ELF-1 (cell line): ENCODE measurements at places on chromosomes 16 and 17.

GRCh38 chr17:49210158-49211029 is at the start of the genes ABI3 and GNGT2:
Gene ABI3 (plus strand): TSS chr17:49210707. CDS start chr17:49210725, 18 bp downstream.
Gene GNGT2 (minus strand): TSS chr17:49210574. CDS start chr17:49207422, 3,152 bp downstream.
- DNase-seq = no peak

GRCh38 chr16:54240271-54241129 is 46.1 kb downstream of the IRX3 start:
- no peak for DNase-seq

DNA sequence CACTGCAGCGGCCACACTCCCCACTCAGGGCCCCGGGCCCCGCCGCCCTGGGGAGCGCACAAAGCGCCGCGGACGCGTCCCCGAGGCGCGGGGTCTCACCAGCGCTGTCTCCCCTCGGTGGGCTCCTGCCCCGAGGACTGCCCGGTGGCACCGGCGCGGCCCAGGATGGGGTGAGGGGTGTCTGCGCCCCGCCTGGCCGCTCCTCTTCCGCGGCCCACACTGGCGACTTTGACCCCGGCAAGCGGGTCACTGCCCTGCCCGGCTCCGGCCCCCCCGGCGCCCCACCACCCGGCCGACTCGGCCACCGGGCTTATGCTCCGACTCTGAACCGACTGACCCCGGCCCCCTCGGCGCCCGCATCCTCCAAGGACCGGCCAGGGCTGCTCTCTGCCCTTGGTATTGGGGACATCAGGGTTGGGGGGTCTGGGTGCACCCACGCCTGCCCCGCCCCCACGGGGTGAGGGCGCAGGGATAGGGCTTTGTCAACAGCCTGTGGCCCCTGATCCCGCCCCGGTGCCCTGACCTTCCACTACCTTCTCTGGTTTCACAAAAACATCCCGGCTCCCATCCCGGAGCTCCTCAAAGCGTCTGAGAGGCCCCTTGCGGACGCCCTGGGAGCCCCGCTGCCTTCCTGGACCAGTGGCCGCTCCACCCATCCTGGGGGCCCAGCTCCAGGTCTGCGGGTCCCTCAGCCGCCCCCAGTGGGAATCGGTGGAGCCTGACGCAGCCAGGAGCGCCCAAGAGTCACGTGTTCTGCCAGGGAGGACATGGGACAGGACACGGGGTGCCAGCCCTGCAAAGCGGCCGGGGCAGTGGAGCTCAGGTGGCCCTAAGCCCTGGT is 829 bp downstream of the GCGR start:
- DNase-seq = no peak

DNA sequence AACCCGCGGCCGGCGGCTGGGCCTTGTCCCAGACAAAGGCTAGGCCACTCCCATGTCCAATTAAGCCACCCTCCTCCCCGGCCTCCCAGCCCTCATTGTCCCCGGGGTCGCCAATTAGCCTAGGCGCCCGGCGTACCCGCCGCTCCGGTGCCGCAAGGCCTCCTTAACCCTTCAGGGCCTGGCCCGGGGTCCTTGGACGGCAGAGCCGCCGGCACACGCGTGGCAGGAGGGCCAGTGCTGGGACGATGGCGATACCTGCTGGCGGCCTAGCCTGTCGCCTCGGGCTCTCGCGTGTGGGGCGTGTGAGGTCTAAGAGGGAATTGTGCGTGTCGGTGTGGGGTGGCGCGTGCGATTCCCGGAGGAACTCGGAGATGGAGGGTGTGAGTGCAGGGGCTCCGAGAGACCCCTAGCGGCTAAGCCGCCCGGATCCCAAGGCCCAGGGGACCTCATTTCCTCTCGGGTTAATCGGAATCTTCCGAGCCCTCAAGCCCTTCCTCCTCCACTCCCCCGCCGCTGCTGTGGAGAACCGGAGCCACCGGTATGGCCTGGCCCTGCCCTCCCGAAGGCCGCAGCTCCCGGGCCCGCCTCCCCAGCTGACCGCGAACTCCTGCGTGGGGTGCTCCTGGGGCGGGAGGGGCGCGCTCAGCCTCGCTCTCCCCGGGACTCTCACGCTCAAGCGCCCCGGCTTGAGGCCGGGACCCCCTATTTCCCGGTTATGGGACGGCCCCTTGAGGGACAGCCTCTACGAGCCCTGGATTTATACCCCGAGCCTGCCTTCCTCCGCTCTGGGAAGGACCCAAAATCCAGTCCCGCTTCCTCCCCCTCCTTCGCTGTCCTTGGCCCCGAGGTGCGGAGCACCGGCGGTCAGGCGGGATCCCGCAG is 11.9 kb downstream of the TBX2 start:
- DNase-seq = peak; percentile 81

DNA sequence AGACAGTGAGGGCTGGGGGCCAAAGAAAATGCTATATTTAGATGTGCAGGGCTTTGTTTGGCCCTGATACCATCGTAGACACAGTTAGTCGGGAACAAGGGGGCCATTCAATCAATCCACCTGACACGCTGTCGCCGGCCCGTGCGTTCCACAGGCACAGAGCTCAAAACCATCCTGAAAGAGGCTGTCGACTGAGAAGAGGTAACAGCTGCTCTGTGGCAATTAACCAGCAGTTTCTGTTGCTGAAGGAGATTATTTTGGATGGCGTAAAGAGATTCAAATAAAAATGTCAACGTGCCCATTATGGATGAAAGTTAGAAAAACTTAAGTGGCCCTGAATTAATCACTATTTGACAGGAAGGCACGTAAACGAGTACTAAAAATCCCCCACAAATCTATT is 276.2 kb upstream of the IRX5 start:
- DNase-seq = peak; percentile 36

- no peak for DNase-seq
These were observed 168.4 kb upstream of the TBX2 start for GRCh38 chr17:61230972-61231820.

DNA sequence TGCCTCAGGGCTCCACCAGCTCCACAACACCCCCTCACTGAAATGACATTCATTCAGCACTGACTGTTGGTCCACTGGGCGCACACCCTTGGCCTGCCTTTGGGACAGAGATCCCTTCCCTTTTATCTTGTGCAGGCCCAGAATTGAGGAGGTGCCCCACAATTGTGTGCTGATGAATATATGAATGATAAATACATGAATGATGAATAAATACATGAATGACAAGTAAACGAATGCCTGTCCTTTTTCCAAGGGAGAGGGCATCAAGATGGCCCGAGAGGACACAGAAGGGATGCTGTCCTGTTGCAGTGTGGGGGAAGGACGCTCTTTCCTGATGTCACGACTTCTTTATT is 5.7 kb downstream of the CCR7 start:
- no peak for DNase-seq

- DNase-seq = no peak
These were observed 269.1 kb downstream of the CDH13 start for GRCh38 chr16:82895843-82896242.

DNA sequence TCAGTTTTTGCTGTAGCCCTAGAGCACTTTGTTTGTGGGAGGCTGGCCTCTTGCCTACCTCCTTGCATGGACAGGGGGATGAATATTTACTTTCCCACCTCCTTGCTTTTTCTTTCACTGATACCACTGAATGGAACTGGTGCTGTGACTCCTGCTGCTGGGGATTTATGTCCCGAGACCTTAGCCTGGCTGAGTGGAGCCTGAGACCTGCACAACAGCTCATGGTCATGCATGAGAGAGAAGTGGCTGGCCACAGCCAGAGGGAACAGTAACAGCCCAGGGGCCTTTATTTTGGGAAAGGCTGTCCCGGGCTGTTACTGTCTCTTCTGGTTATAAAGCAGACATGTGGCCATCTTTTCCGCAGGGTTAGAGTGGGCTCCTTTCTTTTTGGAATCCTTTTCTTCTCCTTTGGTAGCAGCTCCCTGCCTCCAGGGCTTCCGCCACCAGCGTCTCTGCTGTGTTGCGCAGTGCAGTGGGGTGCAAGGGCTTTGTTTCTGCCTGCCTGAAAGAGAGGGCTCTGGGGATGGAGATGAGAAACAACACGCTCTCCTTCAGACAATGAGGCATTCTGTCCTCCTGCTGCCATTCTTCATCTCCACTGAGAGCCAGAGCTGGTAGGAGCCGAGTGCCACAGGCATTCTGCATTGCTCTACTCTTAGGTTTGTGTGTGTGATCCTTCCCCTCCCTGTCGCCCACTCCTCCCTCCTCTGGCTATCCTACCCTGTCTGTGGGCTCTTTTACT is 14.5 kb downstream of the SNX11 start:
- DNase-seq = no peak

DNA sequence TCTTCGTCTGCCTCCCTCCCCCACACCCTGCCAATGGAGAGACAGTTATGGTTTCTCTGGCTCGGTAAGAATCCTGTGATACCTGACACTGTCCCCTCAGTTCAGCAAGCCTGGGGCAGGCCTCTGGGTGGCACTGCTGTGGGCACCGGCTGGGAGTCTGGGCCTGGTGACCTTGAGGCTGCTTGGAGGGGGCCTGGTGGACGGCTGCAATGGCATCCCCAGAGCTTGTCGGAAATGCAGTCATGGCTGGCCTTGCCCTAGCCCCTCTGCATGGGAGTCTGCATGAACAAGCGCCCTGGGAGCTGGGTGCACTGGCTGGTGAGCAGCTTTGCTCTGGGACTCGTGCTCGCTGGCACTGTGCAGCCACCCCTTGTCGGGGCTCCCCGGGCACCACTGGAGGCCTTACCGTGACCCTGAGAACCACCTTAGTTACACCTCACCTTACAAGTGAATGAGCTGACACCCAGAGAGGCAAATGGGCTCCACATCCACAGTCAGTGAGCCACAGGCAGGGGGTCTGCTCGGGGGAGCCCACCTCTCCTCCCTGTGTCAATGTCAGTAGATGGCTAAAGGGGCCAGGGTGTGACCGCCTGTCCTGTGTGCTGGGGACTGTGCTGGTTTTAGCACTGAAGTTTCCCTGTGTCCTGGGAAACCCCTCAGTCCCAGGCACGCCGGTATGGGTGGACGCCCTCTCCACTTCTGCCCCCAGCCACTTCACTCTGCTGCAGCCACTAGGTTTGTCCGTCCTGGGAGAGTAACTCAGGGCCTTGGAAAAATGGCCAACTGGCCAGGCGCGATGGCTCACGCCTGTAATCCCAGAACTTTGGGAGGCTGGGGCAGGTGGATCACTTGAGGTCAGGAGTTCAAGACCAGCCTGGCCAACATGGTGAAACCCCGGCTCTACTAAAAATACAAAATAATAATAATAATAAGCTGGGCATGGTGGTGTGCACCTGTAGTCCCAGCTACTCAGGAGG is 1.4 kb downstream of the LGALS3BP start:
- DNase-seq = no peak

DNA sequence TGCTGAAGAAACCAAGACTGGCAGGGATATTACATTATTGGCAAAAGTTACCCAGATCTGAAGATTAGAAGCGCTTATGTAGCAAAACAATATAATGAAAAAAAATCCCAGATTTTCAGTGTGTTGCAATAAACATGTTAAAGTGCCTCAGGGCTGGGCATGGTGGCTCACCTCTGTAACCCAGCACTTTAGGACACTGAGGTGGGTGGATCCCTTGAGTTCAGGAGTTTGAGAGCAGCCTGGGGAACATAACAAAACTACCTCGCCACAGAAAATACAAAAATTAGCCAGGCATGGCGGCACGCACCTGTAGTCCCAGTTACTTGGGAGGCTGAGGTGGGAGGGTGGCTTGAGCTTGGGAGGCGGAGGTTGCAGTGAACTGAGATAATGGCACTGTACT is 6.8 kb downstream of the ZNF207 start:
- DNase-seq = peak; percentile 17

DNA sequence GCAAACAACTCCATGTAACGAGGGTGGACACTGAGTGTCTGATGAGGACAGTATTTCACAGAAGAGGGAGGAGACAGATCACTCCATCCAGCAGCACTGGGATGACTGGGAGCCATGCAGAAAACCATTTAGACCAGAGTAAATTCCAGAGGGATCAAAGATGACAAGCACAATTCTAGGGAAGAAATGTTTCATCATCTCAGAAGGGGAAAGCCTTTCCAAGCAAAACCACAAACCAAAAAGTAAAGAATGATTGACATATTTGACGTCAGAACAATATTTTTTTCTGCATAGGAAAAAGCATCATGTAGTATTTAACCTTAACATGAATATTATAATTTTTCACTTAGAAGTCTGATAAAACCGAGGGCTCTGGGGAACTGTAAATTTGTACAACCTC is 4.8 kb downstream of the DNASE1 start:
- DNase-seq = no peak

DNA sequence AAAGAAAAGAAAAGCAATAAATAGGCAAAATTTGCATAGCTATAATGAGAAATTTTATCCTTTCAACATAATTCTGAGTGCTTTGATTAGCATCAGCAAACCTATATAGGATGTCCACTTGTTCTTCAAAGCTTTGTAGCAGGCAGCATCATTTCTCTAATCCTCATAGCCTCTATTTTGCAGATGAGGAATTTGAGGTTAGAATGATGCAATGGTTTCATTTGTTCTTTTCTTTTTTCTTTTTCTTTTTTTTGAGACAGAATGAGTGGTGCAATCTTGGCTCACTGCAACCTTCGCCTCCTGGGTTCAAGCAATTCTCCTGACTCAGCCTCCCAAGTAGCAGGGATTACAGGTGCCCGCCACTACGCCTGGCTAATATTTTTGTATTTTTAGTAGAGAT is 594.4 kb downstream of the TOX3 start:
- DNase-seq = no peak

- peak; percentile 59 for DNase-seq
These were observed 3.1 kb upstream of the SOX9 start for GRCh38 chr17:72117535-72118334.

- no peak for DNase-seq
These were observed 54.6 kb upstream of the COX10 start for GRCh38 chr17:14014657-14015056.

DNA sequence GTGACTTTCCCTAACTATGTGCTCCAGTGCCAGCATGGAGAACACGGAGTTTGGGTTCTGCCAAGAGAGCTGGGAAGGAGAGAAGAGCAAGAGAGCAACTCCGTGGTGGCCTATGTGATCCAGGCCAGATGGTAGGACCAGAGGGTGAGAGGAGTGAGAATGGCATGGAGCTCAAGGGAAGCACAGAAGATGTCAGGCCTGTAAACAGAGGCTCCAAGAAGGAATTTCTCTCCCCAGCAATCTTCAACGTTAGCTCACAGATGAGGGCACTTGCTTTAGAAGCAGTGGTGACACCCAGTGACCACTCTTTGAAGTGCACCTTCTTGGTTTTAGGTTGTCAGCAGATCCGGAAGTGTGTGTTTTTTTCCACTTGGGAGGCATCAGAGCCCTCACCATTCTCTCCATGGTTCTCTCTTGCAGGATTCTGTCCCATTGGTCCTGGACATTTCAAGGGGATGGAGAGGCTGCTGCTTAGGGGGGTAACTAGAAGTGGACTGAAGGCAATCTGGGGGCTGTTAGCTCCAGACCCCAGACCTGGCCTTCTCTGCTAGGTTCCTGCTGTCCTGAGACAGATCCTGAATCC is 18.1 kb upstream of the TMEM98 start:
- peak; percentile 84 for DNase-seq

GRCh38 chr16:66523861-66524354 is 26.0 kb downstream of the TK2 start:
- DNase-seq = no peak

- no peak for DNase-seq
These were observed 85.1 kb downstream of the PRKCB start for GRCh38 chr16:23920899-23921298.

- DNase-seq = no peak
These were observed 23.4 kb downstream of the WWOX start for GRCh38 chr16:78122774-78123315.

GRCh38 chr16:53741546-53741945 is 37.6 kb downstream of the FTO start:
- DNase-seq = no peak

GRCh38 chr17:72184805-72185204 is 64.0 kb downstream of the SOX9 start:
- DNase-seq = no peak

GRCh38 chr16:56915336-56916119 is 16.4 kb upstream of the HERPUD1 start:
- DNase-seq = no peak

GRCh38 chr16:81730090-81731051 is 48.7 kb upstream of the PLCG2 start:
- DNase-seq = peak; percentile 100
